Activated naive CD8-positive, alpha-beta T cell treated with anti-CD3 and anti-CD28 coated beads, Interleukin-2, amount 50 U/mL, for 16 hours (primary cell): ENCODE measurements at places on chromosomes 16 and 17.

DNA sequence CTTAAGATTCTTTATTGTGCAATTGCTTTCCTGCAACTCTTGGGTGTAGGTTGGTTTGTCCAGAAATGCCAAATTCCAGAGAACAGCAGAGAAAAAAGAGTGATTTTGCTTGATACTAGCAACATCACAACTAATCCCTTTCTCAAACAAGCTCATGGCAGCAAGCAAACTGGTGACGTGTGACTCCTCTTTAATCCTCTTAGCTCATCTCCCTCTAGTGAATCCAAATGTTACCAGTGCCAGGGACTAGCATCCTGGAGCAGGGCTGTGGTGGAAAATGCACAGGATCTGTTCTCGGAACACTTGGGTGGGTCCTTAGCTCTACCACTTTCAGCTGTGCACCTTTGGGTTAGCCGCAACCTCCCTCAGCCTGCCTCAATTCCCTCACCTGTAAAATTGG is 204.0 kb upstream of the CCL2 start:
- DNase-seq = no peak

DNA sequence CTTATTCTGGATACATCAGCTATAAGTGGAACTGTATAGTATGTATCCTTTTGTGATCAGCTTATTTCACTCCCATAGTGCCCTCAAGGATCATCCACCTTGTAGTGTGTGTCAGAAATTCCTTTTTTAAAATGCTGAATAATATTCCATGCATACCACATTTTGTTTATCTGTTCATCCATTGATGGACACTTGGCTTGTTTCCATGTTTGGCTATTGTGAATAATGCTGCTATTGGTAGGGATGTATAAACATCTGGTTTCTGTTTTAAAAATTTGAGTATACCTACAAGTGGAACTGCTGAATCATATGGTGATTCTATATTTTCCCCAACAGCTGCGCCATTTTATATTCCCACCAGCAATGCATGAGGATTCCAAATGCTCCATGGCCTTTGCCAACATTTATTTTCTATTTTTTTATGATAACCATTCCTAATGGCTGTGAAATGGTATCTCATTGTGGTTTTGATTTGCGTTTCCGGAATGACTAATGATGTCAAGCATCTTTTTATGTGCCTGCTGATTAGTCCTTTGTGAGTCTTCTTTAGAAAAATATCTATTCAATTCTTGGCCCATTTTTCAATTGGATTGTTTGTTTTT is 11.6 kb downstream of the RCVRN start:
- DNase-seq = no peak

DNA sequence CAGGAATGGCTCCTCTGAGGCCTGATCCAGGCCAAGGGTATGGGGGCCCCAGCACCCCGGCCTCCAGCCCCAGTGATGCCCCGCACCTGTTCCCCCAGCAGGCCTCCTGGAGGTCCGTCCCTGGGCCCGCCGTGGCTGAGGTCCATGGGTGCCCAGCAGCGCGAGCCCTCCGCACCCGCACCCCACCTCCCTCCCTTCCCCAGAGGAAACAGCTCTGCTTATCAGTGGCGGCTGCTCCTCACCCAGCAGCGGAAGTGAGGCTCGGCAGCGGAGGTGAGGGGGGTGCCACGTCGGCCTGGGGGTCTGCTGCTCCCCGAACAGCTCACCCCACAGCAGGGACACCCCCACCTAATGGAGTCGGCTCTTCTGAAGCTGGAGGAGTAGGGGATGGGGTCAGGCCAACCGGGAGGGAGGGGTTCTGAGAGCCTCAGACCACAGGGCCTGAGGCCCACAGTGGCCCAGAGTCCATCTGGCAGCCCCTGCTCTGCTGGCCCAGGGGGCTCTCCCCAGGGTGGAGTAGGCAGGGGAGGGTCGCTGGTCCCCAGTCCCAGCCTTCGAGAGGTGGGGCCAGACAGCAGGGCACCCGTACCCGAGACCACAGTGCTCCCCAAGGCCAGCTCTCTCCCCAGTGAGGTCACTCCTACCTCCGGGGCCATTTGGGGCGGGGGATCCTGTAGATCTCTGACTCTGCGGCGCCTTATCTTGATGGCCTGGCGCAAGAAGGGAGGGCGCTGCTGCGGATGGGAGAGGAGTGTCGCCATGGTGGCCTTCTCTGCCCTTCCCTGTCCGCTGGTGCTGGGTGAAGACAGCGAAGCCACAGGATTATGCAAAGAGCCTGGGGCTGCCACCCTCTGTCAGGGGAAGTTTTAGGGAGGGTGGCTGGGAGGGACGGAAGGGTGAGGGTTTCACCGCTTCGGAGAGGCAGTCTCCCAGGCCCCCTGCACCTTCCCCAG is at the start of gene UNC13D:
Gene UNC13D, minus strand, starts transcription at position 828 of the 953 bp plus-strand sequence. Its CDS starts 67 bp downstream, at position 761.
- DNase-seq = no peak

DNA sequence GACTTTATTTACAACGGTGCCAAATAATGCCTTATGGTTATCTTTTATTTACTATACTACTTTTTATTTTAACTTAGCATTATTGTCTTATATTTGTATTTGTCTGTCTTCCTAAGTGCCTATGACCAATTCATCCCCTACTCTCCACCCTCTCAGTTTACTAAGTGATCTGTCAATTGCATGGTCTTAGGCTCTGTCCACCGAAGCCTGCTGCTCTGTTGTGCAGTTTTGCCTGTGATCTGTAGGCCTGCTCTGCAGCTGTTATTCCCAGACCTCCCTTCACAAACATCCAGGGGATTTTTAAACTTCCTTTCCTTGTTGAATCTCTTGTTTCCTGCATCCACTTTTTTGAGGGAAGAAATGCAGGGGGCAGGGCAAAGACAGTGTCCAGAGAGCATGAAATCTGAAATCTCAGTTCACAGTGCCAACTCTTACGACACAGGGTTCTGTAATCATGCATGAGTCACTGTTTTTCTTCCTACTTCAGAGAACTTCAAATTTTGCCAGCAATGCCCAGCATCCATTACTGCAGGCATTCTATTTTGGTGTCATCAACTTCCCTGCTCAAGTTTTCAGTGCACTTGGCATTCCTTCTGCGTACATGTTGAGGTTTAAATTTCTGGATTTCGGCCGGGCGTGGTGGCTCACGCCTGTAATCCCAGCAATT is 11.4 kb downstream of the SLFN5 start:
- DNase-seq = no peak

- no peak for DNase-seq
These were observed 5.0 kb downstream of the GCGR start for GRCh38 chr17:81808778-81809555.

- DNase-seq = no peak
These were observed 5.5 kb downstream of the TRAF7 start for GRCh38 chr16:2160915-2161551.

GRCh38 chr17:21513012-21513570 is 136.9 kb downstream of the KCNJ12 start:
- DNase-seq = peak; percentile 49

DNA sequence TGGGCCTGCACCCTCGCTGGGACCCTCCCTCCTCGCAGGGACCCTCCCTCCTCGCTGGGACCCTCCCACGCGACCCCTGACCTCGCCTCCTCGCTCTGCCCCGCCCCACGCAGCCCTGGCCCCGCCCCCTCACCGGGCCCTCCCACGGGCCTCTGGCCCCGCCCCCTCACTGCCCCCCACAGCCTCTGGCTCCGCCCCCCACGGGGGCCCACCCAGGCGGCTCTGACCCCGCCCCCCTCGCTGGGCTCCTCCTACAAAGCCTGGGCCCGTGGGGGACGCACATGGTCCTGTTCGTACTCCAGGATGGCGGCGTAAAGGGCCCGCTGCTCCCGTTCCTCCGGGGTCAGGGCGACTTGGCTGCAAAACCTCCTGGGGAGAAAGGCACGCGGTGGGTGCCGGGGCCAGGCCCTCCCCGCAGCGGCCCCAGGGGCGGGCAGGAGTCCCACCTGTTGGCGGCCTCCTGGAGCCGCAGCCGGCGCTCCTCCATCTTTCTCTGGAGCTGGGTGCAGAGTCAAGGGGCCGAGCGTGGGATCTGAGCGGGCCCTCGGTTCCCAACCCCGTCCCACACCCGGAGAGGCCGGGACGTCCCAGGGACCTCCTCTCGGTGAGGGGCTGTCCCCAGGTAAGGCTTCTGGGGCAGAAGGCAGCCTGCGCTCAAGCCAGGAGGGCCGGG is 9.0 kb downstream of the VPS9D1 start:
- peak; percentile 80 for DNase-seq

DNA sequence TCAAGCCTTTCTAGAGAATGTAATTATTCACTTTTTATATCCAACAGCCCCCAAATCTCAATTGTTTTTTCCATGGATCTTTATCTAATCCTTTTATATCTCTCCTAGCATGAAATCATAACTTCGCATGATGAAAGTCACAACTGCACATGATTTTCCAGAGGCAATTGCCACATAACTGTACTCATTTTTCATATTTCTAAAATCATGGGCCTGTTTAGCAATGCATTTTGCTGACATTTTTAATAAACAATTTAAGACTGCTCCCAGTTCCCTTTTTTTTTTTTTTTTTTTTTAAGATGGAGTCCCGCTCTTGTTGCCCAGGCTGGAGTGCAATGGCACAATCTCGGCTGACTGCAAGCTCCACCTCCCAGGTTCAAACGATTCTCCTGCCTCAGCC is 83.5 kb downstream of the VMP1 start:
- no peak for DNase-seq

GRCh38 chr16:66004699-66005098 is 361.8 kb upstream of the CDH5 start:
- no peak for DNase-seq

- DNase-seq = no peak
These were observed 19.4 kb downstream of the GNA13 start for GRCh38 chr17:65037157-65037556.

DNA sequence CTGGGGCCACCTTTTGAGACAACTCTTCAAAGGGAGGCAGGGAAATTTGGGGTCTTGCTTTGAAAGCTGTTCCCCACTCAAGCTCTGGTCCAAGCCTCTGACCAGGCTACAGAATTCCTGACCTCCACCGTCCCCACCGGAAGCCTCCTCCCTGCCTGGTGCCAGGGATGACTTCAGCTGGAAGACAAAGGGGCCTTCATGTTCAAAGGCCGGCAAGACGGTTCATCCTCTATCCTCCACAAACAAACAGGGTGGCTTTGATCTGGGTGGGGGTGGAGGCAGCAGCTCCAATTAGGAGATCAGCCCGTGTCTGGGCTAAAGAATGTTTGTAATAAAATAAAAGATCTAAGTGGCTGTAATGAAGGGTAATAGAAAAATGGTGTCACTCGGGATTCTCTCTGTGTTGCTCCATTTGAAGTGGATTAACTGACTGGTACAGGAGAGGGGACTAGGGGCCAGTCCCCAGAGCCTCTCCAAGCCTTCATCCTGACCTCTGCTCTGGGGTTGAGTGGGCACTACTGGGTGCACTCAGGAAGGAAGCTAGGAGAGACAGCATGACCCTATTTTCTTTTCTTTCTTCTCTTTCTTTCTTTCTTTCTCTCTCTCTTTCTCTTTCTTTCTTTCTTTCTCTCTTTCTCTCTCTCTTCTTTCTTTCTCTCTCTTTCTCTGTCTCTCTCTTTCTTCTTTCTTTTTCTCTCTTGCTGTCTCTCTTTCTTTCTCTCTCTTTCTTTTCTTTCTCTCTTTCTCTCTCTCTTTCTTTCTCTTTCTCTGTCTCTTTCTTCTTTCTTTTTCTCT is 27.5 kb upstream of the NKD1 start:
- no peak for DNase-seq

GRCh38 chr17:60522889-60523626 is 3.0 kb downstream of the APPBP2 start:
- no peak for DNase-seq

DNA sequence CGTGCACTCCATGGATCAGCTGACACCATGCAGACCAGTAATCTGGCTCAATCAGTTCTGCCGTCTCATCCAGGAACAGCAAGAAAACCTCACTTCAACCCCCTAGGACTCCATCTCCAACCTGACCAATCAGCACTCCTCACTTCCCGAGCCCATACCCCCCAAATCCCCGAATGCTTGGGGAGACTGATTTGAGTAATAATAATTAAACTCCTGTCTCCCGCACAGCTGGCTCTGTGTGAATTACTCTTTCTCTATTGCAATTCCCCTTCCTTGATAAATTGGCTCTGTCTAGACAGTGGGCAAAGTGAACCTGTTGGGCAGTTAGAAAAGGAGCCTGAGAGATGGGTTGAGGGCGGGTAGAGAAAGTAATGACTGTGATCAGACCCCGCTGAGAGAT is 320.0 kb downstream of the HAPSTR1 start:
- DNase-seq = no peak

- DNase-seq = no peak
These were observed 886.3 kb upstream of the RBFOX1 start for GRCh38 chr16:6446370-6446769.

DNA sequence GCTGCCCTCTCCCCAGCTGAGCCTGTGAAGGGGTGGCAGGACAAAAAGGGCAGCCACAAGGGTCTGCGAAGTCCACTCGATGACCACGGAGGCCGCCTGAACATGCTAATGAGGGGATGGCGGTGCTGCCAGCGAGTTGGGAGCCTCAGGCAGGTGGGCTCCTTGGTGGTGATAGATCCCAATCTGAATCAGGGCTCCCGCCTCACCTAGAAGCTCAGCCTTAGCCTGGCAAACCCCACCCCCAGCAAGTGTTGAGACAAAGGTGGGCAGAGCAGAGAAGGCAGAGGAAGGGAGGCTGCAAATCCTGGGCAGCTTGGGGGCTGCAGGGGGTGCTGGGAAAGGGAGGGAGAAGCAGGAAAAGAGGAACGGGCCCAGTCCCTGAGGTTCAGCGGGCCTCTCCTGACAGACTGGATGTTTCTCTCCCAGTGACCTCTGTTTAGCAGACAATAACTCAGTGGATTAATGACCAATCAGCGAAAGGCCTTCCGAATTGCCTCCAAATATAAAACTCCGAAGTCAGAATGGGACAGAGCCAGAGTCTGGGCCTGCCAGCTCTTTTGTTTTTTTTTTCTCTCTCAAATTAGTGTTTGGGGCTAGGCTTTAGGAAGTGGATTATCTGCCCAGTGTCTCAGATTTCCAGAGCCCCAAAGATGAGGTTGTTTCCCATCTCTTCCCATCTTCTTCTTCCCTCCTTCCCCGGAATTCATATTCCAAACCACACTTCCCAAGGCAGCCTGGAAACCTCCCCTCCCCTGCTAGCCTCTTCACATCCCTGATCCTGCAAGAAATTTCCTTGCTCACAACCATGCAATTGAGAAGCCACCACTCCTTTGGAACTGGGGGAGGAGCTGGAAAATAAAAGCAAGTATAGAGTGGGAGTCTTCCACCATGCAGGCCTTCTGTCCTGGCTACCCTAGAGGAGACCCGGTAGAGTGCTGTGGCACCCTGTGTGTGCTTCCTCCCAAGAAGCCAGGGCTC is 15.2 kb upstream of the HOXB2 start:
- DNase-seq = no peak
